Activated CD8-positive, alpha-beta memory T cell treated with anti-CD3 and anti-CD28 coated beads for 24 hours (primary cell): ENCODE measurements at places on chromosomes 6 and 20.
A peak's percentile ranks its signal among the peaks of the same experiment; 100 is the strongest.

DNA sequence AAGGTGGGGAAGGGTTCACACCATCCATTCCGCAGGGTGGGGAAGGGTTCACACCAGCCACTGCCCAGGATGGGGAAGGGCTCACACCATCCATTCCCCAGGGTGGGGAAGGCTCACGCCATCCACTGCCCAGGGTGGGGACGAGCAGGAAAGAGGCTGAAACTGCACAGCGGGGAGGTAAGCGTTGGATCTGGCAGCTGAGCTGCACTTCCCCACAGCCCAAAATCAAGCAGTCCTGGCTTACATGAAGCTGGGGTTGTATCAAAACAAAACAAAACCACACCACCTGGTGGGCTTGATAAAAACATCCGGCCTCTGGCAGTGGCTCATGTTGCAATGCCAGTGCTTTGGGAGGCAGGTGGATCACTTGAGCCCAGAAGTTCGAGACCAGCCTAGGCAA is 268.5 kb downstream of the TAF4 start:
- no peak for DNase-seq

DNA sequence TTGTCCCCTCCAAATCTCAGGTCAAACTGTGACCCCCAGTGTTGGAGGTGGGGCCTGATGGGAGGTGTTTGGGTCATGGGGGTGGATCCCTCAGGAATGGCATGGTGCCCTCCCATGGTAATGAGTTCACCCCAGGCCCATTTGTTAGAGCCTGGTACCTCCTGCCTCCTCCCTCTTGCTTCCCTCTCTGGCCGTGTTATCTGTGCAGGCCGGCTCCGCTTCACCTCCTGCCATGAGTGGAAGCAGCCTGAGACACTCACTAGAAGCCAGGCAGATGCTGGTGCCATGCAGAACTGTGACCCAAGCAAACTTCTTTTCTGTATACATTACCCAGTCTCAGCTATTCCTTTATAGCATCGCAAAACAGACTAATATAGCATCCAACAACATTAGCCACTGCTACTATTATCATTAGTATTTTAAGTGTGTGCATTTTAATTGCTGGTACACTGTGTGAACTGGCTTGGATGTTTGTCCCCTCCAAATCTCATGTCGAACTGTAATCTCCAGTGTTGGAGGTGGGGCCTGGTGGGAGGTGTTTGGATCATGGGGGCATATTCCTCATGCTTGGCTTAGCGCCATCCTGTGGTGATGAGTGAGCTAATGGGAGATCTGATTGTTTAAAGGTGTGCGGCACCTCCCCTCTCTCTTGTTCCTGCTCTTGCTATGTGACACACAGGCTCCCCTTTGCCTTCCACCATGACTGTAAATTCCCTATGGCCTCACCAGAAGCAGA is 12.2 kb upstream of the OSER1 start:
- no peak for DNase-seq

DNA sequence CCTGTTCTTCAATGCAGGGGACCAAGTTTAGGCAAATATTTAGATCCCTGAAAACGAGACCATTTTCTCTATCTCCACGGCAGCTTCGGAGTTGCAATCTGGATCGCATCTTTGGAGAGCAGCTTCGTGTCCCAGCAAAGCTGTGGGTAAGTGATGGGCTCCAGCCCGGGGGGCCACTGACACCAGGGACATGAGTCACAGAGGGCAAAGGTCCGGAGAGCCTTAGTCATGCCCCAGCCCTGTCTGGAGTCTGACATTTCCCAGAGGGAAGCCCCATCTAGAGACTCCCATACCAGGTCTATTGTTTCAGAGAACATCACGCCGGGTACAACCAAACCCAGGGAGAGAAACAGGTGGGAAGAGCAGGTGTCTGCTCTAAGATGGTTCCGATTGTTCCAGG is 95.9 kb downstream of the NFATC2 start:
- no peak for DNase-seq

DNA sequence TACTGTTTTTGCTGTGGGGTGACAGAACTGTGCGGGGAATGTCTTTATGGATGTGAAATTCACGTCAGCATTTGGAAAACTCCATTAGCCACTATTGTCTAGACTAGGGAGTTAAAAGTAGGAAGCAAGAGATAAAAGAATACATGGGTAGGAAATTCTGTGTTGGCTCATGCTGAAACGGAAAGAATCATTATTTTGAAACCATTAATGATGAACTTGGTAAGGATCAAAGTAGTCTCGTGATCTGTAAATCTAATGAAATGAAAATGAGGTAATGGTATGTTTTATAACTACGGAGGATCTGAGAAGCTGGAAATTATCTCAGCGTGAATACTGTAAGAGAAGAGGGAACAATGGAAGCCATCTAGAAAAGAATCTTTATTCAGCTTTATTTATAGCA is 11.1 kb upstream of the CD40 start:
- DNase-seq: no peak

DNA sequence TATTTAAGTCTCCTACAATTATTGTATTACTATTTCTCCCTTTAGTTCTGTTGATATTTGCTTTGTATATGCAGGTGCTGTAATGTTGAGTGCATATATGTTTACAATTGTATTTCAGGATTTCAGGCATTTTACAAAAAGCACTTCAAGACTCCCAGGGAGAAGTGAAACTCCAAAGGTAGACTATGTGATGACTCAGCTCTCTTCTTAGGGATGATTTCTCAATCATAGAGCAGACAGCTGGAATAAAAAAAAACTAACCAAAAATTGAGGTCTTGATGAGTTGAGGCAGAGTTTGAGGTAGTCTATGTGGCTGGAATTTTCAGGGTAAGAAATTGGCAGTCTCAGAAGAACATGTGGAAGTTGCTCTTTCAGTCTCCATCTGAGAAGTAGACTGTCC is 786.1 kb downstream of the TFAP2A start:
- no peak for DNase-seq

GRCh38 chr20:38674092-38674764 is 50.1 kb upstream of the SLC32A1 start:
- DNase-seq: peak; percentile 87

DNA sequence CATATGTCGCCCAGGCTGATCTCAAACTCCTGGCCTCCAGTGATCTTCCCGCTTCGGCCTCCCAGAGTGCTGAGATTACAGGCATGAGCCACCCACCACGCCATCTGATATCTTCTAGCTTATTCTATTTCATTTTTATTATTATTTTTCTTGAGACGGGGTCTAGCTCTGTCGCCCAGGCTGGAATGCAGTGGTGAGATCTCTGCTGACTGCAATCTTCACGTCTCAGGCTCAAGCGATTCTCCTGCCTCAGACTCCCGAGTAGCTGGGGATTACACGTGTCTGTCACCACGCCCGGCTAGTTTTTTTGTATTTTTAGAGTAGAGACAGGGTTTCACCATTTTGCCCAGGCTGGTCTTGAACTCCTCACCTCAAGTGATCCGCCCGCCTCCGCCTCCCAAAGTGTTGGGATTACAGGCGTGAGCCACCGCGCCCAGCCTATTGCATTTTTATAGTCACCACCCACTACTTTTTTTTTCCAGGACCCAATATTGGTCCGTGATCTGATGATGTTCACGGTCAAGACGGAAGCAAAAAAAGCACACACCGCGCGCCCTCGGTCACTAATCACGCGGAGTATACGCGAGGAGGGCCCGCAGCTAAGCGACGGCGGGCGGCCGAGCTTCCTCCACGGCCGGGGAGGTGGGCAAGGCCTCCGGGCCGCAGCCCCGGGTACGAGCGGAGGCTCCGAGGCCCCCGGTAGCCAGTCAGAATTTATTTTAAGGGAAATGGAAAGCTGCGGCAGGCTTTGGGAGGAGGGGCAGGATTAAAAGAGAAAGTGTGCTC is 1.1 kb upstream of the LSM14B start:
- no peak for DNase-seq
